ENCODE measurements at places on chromosomes 11 and 22.
A peak's percentile ranks its signal among the peaks of the same experiment; 100 is the strongest.

DNA sequence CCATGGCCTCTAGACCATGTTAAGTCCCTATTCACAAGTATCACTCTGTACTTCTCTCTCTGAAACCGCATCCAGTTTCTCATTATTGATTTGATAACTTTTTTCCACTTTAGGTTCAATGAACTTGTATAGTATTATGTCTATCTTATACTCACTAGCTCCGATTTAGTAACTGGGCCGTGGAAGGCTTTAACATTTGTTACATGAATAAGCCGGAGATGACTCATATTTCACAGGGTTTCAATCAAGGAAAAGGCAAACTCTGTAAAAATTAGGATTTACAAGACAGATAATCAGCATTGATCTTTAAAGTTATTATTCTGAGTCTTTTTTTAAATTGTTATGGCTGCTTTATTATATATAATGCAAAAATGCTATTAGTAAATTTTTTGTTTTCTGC is 662.2 kb upstream of the CNTN5 start:
- no peak for DNase-seq

GRCh38 chr22:20591295-20591645 is 83.9 kb downstream of the MED15 start:
- no peak for DNase-seq

GRCh38 chr11:36056160-36056751 is 112.4 kb downstream of the LDLRAD3 start:
- no peak for DNase-seq

DNA sequence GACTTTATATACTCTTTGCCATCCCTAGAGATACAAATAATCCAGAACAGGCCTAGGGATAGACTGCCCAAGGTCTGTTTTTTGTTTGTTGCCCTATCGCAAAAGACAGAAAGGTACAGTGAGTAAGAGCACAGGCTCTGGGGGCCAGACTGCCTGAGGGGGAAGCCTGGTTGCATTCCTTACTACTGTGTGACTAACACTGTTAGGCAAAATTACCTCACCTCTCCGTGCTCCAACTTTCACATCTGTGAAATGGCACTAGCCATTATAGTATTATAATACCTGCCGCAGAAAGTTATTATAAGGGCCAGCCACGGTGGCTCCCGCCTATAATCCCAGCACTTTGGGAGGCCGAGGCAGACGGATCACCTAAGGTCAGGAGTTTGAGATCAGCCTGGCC is 14.5 kb downstream of the SLC35F2 start:
- no peak for DNase-seq

- DNase-seq, result no peak
Measured at GRCh38 chr11:23590596-23591308, 730.5 kb upstream of the CCDC179 start.

DNA sequence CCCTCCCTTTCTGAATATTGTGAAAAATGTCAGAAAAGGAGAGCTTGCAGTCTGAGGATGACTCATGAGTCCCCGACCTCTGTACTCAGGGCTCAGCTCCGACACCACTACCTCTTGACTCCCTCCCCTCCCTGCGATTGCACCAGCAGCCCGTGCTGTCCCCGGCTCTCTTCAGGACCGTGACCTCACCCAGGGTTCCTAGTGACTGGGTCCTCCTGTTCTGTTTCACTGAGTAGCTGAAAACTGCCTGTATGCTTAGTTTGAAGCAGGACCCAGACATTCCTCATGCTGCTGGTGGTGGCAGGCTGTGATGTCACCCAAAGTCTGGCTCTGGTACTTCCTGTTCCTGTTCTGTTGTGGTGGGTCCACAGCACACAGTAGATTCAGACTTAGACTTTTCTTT is 11.7 kb downstream of the PHRF1 start:
- peak; percentile 67 for DNase-seq

DNA sequence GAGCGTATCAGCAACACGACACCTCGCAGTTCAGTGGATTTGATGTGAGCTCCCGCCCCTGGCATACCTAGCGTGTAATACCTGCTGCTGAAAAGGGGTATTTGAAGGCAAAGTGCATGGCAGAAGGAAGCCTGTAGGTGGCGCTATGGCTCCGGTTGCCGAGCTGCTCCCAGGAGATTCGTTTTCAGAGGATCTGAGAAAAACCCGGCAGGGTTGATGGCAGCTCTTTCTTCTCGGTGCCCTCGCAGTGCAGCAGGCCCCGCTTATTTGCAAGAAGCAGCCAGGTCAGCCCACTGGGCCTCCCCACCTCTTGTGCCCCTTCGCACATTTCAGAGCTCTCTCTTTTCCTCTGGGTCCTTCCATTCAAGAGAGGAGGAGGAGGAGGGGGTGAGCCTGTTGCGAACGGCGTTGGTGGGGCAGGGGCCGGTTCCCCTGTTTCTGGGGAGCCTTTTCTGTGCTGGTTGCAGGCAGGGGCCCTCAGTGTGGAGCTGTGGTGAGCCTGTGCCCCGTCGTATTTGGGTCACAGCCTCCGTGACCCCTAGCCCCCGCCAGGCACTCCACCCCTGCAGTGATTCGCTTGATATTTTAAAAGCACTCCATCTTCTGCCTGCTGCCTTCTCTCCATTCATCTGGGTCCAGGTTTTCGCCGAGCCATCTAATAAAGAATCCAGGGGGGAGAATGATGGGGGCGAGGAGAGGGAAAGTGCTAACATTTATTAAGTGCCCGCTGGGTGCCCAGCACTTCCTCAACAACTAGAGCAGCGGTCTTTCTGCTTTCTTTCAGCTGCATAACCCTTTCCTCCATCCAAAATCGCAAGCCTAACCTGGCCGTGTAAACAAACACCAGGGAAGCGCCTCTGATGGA is 85.3 kb upstream of the SYT13 start:
- DNase-seq, result peak; percentile 30
